ENCODE measurements at places on chromosomes 13 and 19. TPM values are rescaled to one million over a fixed set of nuclear protein-coding genes. Genes with fewer than 3 reads are reported as not detected.

SIGLECL1 gene
- polyA plus RNA-seq, result not detected

GNG7 gene
- polyA plus RNA-seq, result 0.06 TPM

ZNF888 gene
- polyA plus RNA-seq, result 2.2 TPM

ZNF667 gene
- polyA plus RNA-seq, result 3.0 TPM

KL gene
- polyA plus RNA-seq, result not detected

GRCh38 chr19:5170329-5170745 is 170.3 kb downstream of the PTPRS start:
- no peak overlapping the region for H3K27ac ChIP-seq
- DNase-seq, result no peak
- no peak overlapping the region for H3K4me3 ChIP-seq

DNA sequence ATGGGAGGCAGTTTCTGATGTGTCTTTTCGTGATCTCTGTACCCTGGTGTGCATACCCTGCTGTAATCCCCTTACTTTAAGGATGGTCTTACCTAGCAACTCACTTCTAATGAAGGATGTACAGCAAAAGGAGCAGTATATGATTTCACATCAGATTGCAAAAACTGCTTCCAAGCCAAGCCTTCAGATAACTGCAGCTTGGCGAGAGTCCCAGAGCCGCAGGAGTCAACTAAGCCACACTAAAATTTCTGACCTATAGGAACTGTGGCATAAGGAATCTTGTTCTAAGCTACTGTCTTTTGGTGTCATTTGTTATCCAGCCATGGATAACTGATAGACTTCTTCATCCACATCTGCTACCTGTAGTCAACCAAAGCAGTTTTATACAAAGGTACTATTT is 496.7 kb downstream of the GPC6 start:
- no peak for DNase-seq
- no peaks in the 10 kb centered on the region for H3K36me3 ChIP-seq
- no peaks in the 10 kb centered on the region for H3K4me1 ChIP-seq
- H3K27ac ChIP-seq, result no peak overlapping the region
- no peak overlapping the region for H3K4me3 ChIP-seq
- no peaks in the 10 kb centered on the region for H3K27me3 ChIP-seq

GRCh38 chr19:48879025-48879637 is 6.9 kb downstream of the PPP1R15A start:
- peaks cover 8% of the 10 kb centered on the region for H3K4me1 ChIP-seq
- DNase-seq, result no peak
- H3K36me3 ChIP-seq, result peaks cover 16% of the 10 kb centered on the region
- H3K27me3 ChIP-seq, result no peaks in the 10 kb centered on the region
- H3K27ac ChIP-seq, result no peak overlapping the region

- H3K36me3 ChIP-seq, result no peaks in the 10 kb centered on the region
- DNase-seq, result no peak
- no peak overlapping the region for H3K4me3 ChIP-seq
- peaks cover 83% of the 10 kb centered on the region for H3K27me3 ChIP-seq
Measured at GRCh38 chr13:112068540-112069060, 1.7 kb downstream of the SOX1 start.

DNA sequence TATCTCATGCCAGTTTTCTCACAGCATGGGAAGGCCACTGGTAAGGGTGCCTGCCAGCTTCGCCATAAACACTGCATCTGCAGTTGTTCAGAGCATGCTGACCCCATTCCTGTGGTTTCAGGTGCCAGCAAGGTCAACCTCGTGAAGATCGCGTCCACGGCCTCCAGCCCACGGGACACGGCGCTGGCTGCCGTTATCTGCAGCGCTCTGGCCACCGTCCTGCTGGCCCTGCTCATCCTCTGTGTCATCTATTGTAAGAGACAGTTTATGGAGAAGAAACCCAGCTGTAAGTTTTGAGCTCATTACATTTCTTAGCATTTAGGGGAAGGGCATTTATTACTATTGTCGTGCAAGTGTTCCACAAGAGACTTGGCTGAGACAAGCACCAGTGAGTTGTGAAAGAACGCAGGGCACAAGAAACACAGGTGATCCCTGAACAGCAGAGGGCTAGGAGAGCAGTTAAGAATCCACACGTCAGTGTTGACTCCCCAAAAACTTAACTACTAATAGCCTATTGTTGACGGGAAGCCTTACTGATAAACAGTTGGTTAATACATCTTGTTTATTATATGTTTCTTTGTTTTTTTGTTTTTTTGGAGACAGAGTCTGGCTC is 88.8 kb downstream of the TNFRSF19 start:
- H3K36me3 ChIP-seq, result no peaks in the 10 kb centered on the region
- H3K4me3 ChIP-seq, result no peak overlapping the region
- DNase-seq, result no peak
- no peaks in the 10 kb centered on the region for H3K27me3 ChIP-seq
- no peak overlapping the region for H3K27ac ChIP-seq

DNA sequence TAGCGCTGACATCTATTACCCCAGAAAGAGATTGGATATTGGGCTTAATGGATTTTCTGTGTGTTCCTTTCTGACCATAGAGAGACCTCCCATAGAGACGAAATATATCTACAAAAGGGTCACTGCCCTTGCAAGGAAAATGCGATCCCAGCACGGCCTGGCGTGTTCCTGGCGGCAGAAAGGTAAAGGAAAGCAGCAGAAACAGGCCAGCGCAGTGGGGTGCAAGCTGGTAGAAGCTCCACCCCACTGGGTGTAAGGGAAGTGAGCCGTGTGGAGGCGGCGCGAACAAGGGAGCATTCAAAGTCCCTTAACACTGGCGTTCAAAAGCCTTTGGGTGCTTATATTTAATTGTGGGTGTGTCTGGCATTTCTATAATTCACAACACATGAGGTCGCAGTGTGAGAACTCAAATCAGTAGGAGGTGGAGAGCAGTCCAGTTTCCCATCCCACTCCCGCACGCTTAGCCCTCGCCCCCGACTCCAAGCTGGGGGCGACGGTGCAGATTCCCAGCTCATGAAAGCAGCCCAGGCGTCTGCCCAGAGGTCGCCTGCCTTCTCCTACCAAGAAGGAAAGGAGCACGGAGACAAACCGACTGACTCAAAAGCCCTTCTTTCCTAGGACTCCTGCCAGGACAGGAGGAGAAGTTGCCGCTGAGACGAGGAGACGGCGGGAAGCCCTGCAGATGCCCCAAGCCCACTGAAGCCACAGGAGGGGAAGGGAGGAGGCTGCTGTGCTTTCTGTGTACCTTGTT is 478.4 kb downstream of the FOXO1 start:
- H3K27me3 ChIP-seq, result no peaks in the 10 kb centered on the region
- H3K4me1 ChIP-seq, result peaks cover 24% of the 10 kb centered on the region
- no peak for DNase-seq
- H3K36me3 ChIP-seq, result no peaks in the 10 kb centered on the region

- H3K27me3 ChIP-seq, result no peaks in the 10 kb centered on the region
- H3K4me1 ChIP-seq, result peaks cover 6% of the 10 kb centered on the region
- peaks cover 1% of the 10 kb centered on the region for H3K36me3 ChIP-seq
- peak within 1 kb of the TSS; percentile 84 for H3K4me3 ChIP-seq
- DNase-seq, result peak; percentile 65
Measured at GRCh38 chr19:44447916-44448674, at the start of gene ZNF229. ZNF229 (minus strand) TSS chr19:44448472; CDS start chr19:44442847, 5,625 bp downstream.

- DNase-seq, result no peak
- H3K36me3 ChIP-seq, result no peaks in the 10 kb centered on the region
Measured at GRCh38 chr13:53357582-53357981, 329.0 kb downstream of the OLFM4 start.

DNA sequence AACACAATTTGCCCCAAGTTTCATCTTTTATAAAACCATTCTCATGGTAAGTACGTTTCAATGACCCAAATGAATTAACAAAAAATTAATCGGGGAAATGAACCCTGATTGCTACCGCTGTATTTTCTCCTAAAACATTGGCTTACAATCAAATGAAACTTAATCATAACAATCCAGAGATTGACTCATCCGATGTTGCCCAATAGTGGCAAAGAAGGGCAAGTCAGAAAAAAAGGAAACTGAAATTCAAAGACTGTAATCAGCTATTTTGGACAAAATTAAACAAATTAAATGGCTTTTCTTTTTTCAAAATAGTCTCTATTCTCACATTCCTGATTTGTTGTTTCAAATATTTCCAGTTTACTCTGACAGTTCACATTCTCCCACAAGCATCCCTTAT is 3.9 kb upstream of the ACOD1 start:
- no peak for DNase-seq
- H3K27me3 ChIP-seq, result no peaks in the 10 kb centered on the region
- peaks cover 8% of the 10 kb centered on the region for H3K4me1 ChIP-seq
- H3K4me3 ChIP-seq, result no peak overlapping the region
- H3K36me3 ChIP-seq, result no peaks in the 10 kb centered on the region

DNA sequence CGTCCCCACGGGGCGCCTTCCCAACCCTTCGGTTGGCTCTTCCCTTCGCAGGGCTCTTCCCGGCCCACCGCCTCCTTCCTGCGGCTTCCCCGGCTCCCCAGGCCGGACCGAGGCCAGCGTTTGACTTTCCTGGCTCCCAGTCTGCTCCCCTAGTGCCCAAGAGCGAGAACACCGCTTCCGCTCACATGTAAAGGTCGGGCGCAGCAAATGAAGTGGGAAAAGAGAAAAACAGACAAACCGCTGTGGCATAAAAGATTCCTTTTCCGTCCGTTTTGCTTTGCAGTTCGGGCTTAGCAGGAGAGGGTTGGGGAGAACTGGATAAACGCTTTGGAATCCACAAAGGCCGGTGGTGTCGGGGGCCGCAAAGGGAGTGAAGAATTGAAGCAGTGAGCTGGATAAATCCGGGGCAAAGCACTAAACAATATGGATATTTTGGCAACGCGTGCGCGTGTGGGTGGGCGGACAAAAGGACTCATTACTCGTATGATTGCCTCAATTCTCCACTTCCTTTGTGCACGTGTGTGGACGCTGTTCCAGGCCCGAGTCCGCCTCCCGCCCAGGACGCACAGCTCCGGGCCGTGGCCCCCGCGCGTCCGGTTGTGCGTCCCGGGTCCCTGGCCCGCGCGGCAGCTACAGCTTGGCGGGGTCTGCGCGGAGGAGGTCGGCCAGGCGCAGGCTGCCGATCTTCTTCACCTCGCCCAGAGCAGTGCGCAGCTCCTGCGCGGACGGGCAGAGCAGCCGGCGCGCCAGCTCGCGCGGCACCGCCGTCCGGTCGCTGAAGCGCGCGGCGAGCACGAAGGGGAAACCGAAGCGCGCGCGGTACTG is 8.6 kb upstream of the CDX2 start:
- DNase-seq, result no peak
- peaks cover 100% of the 10 kb centered on the region for H3K27me3 ChIP-seq
- H3K4me3 ChIP-seq, result no peak overlapping the region
- no peak overlapping the region for H3K27ac ChIP-seq
- H3K36me3 ChIP-seq, result no peaks in the 10 kb centered on the region

- H3K4me1 ChIP-seq, result peaks cover 3% of the 10 kb centered on the region
- H3K27ac ChIP-seq, result no peak overlapping the region
- no peak for DNase-seq
- H3K27me3 ChIP-seq, result no peaks in the 10 kb centered on the region
- peaks cover 21% of the 10 kb centered on the region for H3K36me3 ChIP-seq
Measured at GRCh38 chr19:45293682-45294081, 29.0 kb downstream of the CKM start.

DNA sequence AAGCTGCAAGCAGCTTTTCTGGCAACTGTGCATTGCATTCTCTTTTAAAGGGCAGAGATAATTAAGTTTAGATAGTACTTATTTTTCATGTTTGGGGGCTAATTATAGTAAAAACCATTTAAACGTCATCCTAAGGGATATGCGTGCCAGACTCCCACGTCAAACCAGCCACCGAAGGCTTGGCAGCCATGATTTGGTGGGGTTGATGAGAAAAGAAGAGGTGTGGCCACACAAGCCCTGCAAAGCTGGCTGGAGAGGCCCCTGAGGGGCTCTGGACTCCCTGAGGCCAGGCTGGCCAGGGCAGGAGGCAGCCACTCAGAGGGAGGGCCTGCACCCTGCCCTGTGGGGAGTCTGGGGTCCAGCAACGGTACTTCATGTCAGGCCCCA is 17.5 kb downstream of the PEPD start:
- no peak overlapping the region for H3K27ac ChIP-seq
- H3K36me3 ChIP-seq, result peaks cover 9% of the 10 kb centered on the region
- H3K4me1 ChIP-seq, result peaks cover 6% of the 10 kb centered on the region

DNA sequence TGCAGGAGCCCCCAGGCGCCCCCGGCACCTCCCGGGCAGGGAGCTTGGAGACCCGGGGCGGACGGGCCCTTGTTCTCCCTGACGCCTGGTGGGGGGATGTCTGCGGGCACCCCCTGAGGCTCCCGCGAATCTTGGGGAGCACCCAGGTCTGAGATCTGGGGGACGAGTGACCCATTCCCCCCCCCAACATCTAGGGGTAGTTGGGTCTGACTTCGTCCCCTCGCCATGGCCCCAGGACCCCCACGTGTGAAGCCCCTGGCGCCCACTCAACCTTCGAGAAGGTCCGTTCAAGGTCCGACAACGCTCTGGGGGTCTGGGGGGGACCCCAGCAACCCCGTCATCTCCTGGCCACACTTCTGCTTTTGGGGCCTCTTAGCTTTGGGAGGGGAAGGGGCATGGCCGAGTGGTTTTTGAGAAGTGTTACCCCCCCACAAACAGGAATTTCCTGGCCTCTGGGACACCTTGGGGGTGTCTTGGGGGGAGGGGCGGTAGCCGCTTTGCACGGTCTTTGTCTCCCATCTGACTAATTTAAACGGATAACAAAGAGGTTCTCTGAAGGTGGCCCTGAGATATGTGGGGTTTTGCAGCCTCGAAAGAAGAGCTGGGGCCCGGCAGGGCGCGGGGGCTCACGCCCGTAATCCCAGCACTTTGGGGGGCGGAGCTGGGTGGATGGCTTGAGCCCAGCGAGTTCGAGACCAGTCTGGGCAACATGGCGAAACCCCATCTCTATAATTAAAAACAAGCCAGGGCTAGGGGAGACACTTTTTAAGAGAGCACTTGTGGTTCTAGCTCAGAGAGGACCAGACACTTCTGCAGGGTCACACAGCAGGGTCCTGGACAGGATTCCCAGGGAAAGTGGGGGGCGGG is 608 bp downstream of the CNN2 start:
- H3K27ac ChIP-seq, result peak overlapping the region; percentile 80
- H3K36me3 ChIP-seq, result peaks cover 5% of the 10 kb centered on the region
- H3K27me3 ChIP-seq, result no peaks in the 10 kb centered on the region
- no peak for DNase-seq

DNA sequence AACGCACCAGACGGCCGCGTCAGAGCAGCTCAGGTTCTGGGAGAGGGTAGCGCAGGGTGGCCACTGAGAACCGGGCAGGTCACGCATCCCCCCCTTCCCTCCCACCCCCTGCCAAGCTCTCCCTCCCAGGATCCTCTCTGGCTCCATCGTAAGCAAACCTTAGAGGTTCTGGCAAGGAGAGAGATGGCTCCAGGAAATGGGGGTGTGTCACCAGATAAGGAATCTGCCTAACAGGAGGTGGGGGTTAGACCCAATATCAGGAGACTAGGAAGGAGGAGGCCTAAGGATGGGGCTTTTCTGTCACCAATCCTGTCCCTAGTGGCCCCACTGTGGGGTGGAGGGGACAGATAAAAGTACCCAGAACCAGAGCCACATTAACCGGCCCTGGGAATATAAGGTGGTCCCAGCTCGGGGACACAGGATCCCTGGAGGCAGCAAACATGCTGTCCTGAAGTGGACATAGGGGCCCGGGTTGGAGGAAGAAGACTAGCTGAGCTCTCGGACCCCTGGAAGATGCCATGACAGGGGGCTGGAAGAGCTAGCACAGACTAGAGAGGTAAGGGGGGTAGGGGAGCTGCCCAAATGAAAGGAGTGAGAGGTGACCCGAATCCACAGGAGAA is 1.9 kb downstream of the PPP1R12C start:
- H3K4me3 ChIP-seq, result peak overlapping the region; percentile 82
- no peaks in the 10 kb centered on the region for H3K36me3 ChIP-seq
- H3K27me3 ChIP-seq, result no peaks in the 10 kb centered on the region
- DNase-seq, result no peak
- H3K4me1 ChIP-seq, result peaks cover 11% of the 10 kb centered on the region

GRCh38 chr19:13866463-13867046 is 10.4 kb upstream of the NANOS3 start:
- no peak for DNase-seq
- H3K4me3 ChIP-seq, result no peak overlapping the region
- H3K27ac ChIP-seq, result no peak overlapping the region
- peaks cover 18% of the 10 kb centered on the region for H3K27me3 ChIP-seq
- H3K36me3 ChIP-seq, result no peaks in the 10 kb centered on the region
